Lower lobe of right lung (tissue), 2 donors: ENCODE measurements at places on chromosomes 1 and 21.

- no peak for DNase-seq
Observed at GRCh38 chr1:151984313-151984956, 9.2 kb downstream of the S100A10 start.

DNA sequence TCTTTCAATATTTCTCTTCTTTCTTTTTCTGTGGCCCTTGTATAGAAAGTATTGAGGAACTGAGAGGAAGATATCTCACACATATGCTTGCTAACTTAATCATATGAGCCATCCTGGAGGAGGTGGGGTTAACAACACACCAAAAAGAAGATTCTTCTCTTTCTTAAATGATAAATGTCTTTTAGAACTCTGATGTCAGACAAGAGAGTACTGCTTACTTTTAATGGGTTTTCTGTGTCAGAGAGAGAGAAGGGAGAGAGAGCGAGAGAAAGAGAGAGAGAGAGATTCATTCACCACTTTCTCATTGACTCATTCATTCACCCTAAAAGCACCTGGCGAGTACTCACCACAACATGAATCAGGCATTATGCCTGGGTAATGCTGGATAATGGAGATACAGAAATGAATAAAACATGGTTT, 250.3 kb upstream of the SGIP1 start:
- no peak for DNase-seq

- no peak for DNase-seq
Observed at GRCh38 chr1:223146745-223147144, 3.7 kb upstream of the TLR5 start.

DNA sequence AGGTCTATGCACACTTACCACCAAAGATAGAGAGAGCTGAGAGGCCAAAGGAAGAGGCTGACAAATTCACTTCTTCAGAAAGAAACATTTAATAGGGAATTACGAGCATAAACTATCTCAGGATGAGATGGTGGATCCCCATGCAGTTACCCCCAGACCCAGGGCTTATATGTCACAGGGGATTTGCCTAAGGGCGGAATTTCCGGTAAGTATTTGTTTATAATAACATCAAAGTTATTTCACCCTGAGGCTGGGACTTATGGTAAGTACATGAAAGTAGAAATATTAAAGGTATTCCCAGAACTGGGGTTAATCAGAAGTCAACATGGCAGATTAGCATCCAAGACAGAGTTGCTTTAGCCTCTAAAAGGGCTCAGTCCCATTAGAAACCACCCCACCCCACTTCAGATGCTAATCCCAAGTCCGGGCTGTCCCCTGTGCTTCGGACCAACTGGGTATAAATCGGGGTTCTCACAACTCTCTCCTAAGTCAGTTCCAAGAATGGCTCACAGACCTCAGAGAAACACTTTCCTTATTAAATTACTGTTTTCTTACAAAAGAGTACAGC, 247.4 kb upstream of the ZP4 start:
- DNase-seq, result no peak
